ENCODE measurements at places on chromosomes 3 and 15. TPM values are rescaled to one million over a fixed set of nuclear protein-coding genes. Genes with fewer than 3 reads are reported as not detected.

GPR149 gene
- total RNA-seq = not detected

GRCh38 chr3:113057117-113057516, 66.3 kb downstream of the GTPBP8 start:
- H3K4me3 ChIP-seq = no peak overlapping the region
- H3K36me3 ChIP-seq = no peaks in the 10 kb centered on the region
- H3K27me3 ChIP-seq = no peaks in the 10 kb centered on the region
- H3K4me1 ChIP-seq = peaks cover 3% of the 10 kb centered on the region
- DNase-seq = no peak
- no peak overlapping the region for H3K27ac ChIP-seq

GRCh38 chr15:59366333-59367021, 6.2 kb downstream of the MYO1E start:
- no peaks in the 10 kb centered on the region for H3K36me3 ChIP-seq
- no peak overlapping the region for H3K27ac ChIP-seq
- H3K27me3 ChIP-seq = no peaks in the 10 kb centered on the region
- H3K4me1 ChIP-seq = no peaks in the 10 kb centered on the region

DNA sequence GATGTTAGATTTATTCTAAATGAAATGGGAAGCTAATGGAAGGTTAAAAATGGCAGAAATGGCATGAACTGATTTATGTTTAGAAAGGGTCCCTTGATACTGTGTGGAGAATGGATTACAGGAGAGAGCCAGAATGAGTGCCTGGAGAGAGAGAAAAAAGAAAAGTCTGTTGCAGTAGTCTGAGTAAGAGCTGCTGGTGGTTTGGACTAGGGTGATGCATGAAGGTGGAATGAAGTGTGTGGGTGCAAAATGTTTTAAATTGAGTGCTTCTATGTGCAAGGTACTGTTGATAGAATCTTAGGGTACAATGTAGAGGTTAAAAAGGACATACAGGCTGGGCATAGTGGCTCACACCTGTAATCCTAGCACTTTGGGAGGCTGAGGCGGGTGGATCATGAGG, 11.4 kb upstream of the MGA start:
- no peak overlapping the region for H3K4me3 ChIP-seq
- no peaks in the 10 kb centered on the region for H3K27me3 ChIP-seq
- DNase-seq = no peak
- no peaks in the 10 kb centered on the region for H3K4me1 ChIP-seq
- H3K36me3 ChIP-seq = no peaks in the 10 kb centered on the region

- H3K4me1 ChIP-seq = no peaks in the 10 kb centered on the region
- no peak overlapping the region for H3K27ac ChIP-seq
- no peak for DNase-seq
- no peak overlapping the region for H3K4me3 ChIP-seq
- no peaks in the 10 kb centered on the region for H3K36me3 ChIP-seq
- H3K27me3 ChIP-seq = no peaks in the 10 kb centered on the region
Observed at GRCh38 chr3:180888992-180889560, 23.4 kb upstream of the FXR1 start.

DNA sequence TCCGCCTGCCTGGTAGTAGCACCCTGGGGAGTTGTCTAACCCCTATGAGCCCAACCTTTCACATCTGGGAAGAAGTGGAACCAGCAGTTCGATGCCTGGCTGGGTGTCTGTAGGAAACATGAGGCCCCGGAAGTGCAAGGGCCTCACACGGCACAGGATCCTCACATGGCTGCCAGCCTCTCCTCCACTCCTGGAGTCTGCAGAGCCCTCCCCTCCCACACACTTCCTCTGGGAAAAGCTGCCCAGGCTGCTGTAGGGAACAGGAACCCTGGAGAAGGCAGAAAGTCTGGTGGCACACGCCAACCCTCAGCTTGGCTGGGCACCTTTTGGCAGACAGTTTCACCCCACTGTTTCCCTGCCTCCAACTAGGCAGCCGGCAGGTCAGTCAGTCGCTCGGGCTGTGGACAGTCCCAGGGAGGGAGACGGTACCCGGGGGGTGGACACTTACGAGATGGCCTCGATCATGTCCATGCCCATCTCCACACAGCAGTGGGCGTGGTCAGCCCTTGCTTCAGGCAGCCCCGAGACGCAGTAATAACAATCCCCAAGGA, 118.4 kb downstream of the ADCY5 start:
- peak overlapping the region; percentile 69 for H3K27ac ChIP-seq
- H3K27me3 ChIP-seq = no peaks in the 10 kb centered on the region
- no peaks in the 10 kb centered on the region for H3K36me3 ChIP-seq

GRCh38 chr3:53588122-53588521, 93.7 kb downstream of the CACNA1D start:
- no peaks in the 10 kb centered on the region for H3K4me1 ChIP-seq
- H3K4me3 ChIP-seq = no peak overlapping the region
- no peaks in the 10 kb centered on the region for H3K36me3 ChIP-seq

DNA sequence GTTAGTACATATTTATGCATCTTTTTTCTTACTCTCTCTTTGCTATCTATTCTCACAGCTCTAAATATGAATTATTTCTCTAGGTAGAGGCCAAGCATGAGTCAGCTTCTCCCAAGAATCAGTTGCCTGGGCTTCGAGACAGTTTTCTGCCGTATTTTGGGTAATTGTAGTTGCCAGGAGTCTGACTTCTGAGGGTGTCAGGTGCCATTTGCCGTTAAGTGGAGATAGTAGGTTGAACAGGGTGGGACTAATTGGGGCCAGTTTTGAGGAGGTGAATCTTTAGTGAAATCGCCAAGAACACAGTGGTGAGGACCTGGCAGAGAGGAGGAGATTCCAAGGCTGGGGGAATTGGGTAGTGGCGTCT, 7.8 kb upstream of the NRROS start:
- peak overlapping the region; percentile 81 for H3K4me3 ChIP-seq
- H3K36me3 ChIP-seq = no peaks in the 10 kb centered on the region
- no peak for DNase-seq

GRCh38 chr3:149611149-149611548, 46.7 kb downstream of the WWTR1 start:
- no peaks in the 10 kb centered on the region for H3K27me3 ChIP-seq
- no peaks in the 10 kb centered on the region for H3K36me3 ChIP-seq
- no peak overlapping the region for H3K27ac ChIP-seq
- H3K4me3 ChIP-seq = no peak overlapping the region
- H3K4me1 ChIP-seq = no peaks in the 10 kb centered on the region

DNA sequence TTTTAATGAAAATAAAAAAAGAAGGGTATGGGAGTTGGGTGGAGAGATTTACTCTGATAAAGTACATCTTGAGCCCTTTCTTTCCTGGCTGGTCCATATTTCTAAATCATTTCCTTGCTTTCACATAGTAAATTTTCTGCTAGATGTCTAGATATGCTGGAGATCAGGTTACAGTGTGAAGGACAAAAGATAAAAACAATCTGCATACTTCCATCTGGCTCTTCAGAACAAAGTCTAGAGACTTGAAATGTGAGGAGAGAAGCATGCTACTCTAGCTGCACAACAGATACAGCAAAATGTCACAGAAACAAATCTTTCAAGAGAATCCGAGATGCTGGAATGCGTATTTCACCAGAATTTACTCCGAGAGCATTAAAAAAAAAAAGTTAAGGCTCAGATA, 42.2 kb downstream of the FOXP1 start:
- H3K36me3 ChIP-seq = no peaks in the 10 kb centered on the region
- no peak for DNase-seq

MYNN gene
- total RNA-seq = 16.0 TPM

GRCh38 chr3:56314842-56315241, 153.4 kb downstream of the ERC2 start:
- H3K4me3 ChIP-seq = no peak overlapping the region
- H3K36me3 ChIP-seq = no peaks in the 10 kb centered on the region
- H3K27ac ChIP-seq = peak overlapping the region; percentile 36
- no peaks in the 10 kb centered on the region for H3K27me3 ChIP-seq
- no peaks in the 10 kb centered on the region for H3K4me1 ChIP-seq
- peak; percentile 87 for DNase-seq

MYH15 gene
- not detected for total RNA-seq

GRCh38 chr15:75065467-75065850, 42.1 kb downstream of the PPCDC start:
- no peaks in the 10 kb centered on the region for H3K36me3 ChIP-seq
- no peak overlapping the region for H3K4me3 ChIP-seq
- no peaks in the 10 kb centered on the region for H3K27me3 ChIP-seq
- H3K27ac ChIP-seq = no peak overlapping the region

Measured in breast epithelium (tissue), 4 donors.